ENCODE measurements at places on chromosomes 11 and 22. TPM values are rescaled to one million over a fixed set of nuclear protein-coding genes. Genes with fewer than 3 reads are reported as not detected.

DNA sequence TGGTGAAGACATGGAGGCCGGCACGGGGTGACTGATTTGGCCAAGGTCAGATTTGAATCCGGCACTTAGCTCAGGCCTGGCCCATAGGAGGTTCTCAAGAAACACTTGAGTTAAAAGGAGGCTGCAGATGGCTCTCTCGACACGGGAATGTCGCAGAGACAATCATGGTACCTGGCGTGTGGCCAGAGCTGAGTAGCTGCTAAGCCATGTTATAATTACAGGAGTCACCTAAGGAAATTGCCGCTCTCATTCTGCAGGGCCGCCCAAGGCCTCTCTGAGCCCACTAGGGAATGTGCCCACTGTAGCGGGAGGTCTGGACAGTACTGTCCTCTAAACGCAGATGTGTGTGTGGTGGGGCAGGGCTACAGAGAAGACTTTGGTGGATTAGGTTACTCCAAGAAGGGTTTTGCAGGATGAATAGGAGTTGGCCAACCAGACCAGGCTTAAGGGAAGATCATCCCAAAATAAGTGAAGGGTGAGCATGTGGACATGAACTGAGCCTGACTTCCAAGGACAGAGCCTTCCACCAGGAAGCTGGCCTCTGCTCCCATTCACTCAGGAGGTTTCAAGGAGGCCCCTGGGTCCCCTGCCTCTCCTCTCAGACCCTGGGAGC is 19.3 kb upstream of the PRR5 start:
- H3K4me3 ChIP-seq = no peak overlapping the region
- H3K36me3 ChIP-seq = peaks cover 4% of the 10 kb centered on the region
- peaks cover 9% of the 10 kb centered on the region for H3K4me1 ChIP-seq
- H3K27ac ChIP-seq = no peak overlapping the region
- DNase-seq = no peak

Gene HSPB2
- not detected for total RNA-seq

Gene HTR3A
- not detected for total RNA-seq

- H3K27ac ChIP-seq = no peak overlapping the region
- H3K4me1 ChIP-seq = peaks cover 3% of the 10 kb centered on the region
- peaks cover 4% of the 10 kb centered on the region for H3K27me3 ChIP-seq
- no peak for DNase-seq
- H3K36me3 ChIP-seq = no peaks in the 10 kb centered on the region
Observed at GRCh38 chr11:69249311-69250185, 44.4 kb upstream of the MYEOV start.

DNA sequence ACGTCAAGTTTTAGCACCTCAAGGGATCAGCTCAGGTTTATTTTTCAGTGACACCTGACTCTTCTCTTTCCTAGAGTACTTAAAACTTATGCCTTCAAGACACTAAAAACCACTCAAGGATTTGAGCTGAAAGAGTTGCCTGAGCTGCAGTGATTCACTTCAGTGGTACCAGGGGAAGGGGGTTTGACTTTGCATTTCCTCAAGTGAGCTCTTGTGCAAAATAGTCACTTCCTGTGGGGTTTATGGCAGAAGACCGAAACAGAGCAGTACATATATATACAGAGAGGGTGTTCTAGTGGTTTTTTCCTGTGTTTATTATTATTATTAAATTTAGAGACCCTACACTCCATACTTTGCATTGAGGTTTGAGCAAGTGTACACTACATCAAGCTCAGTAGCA is 60.7 kb downstream of the DBX1 start:
- no peak overlapping the region for H3K4me3 ChIP-seq
- peaks cover 1% of the 10 kb centered on the region for H3K27me3 ChIP-seq
- peaks cover 3% of the 10 kb centered on the region for H3K4me1 ChIP-seq
- peaks cover 10% of the 10 kb centered on the region for H3K36me3 ChIP-seq
- no peak for DNase-seq

Gene CYB5R2
- total RNA-seq = 6.8 TPM

Gene APLNR
- total RNA-seq = 48.8 TPM

Gene BTG4
- total RNA-seq = not detected

DNA sequence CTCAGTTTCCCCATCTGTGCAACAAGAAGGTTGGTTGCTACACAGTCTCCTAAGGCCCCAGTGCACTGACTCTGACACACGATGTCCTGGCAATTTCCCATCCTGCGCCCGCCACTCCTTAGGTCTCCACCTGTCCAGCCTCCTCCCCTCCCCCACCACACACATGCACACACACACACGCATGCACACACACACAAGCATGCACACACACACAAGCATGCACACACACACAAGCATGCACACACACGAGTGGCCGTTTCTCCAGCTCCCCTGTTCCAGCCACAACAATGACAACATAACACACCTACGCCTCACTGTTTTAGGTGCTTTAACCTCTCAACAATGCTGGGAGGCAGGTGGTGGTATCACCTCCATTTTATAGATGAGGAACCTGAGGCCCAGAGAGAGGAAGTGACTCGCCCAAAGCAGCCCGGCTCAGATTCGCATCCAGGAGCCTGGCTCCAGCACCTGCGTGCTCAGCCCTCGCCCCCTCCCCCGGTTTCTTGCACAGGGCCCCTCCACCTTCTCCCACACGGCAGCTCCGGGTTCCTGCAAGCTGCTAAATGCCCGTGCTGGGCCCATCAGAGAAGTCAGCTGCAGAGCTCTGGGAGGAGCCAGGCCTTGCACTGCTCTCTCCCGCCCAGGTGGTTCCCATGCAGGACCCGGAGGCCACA is 13.0 kb downstream of the CYTH4 start:
- H3K27ac ChIP-seq = no peak overlapping the region
- H3K4me3 ChIP-seq = no peak overlapping the region
- peaks cover 9% of the 10 kb centered on the region for H3K27me3 ChIP-seq
- H3K36me3 ChIP-seq = peaks cover 3% of the 10 kb centered on the region
- H3K4me1 ChIP-seq = peaks cover 5% of the 10 kb centered on the region

DNA sequence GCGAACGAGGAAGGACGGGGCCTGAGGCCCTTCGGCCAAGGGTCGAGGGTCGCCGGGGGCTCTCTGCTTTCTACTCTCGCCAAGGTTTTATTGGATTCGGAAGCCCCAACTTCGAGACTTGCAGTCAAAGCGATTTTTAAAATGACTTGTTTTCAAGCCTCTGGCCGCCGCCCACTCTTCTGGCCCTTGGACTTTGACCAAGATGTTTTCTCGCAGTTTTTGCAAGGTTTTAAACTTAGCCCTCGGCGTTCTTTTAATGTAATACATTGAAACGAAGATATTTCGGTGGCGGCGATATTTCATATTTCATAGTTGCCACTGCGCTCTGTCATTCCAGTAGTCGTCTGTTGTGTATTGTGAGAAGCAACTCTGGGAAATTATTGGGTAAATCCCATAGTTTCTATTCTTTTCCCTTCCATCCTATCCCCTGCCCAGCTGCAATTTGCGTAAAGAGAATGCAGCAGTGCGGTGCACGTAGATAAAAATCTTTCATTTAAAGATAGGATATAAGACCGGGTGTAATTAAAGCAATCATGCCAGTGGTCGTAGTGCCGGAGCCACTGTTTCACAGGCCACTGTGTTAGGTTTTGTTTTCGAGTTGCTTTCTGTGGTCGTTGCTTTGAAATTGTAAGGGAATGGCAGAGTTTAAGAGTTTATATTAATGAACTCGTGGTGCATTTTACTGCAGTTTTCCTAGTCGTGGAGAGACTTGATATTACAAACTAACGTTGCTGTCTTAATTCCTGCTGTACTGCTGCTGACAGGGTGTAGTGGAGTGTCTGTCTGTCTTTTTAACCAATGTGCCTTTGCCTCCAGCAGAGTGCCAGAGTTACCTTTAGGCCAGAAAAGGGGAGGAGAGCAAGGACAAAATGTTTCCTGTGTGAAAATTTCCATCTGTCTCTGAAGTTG is 702 bp downstream of the BIRC2 start:
- peaks cover 6% of the 10 kb centered on the region for H3K27me3 ChIP-seq
- H3K4me3 ChIP-seq = peak overlapping the region; percentile 92
- H3K4me1 ChIP-seq = peaks cover 26% of the 10 kb centered on the region

DNA sequence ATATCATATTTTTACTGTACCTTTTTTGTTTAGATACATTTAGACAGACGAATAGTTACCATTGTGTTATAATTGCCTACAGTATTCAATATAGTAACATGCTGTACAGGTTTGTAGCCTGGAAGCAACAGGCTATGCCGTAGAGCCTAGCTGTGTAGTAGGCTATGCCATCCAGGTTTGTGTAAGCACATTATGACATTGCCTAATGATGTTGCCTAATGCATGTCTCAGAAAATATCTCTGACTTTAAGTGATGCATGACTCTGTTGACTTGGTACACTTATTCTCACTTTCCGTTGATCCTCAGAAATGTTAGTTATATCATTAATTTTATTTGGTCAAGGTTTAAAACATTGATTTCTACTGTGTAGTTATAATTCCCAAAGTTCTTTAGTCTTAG is 39.9 kb downstream of the OR2AT4 start:
- DNase-seq = no peak
- H3K4me1 ChIP-seq = peaks cover 5% of the 10 kb centered on the region
- H3K4me3 ChIP-seq = no peak overlapping the region
- peaks cover 4% of the 10 kb centered on the region for H3K36me3 ChIP-seq

- no peak within 1 kb of the TSS for H3K4me3 ChIP-seq
- no peak within 1 kb of the TSS for H3K27ac ChIP-seq
- no peak for DNase-seq
- no peaks in the 10 kb centered on the region for H3K27me3 ChIP-seq
- H3K4me1 ChIP-seq = peaks cover 13% of the 10 kb centered on the region
- H3K36me3 ChIP-seq = no peaks in the 10 kb centered on the region
Observed at GRCh38 chr22:22520020-22520656, at the start of gene ZNF280A. Gene ZNF280A, minus strand, starts transcription at chr22:22520270. Its CDS starts 4,640 bp downstream, at chr22:22515630.

DNA sequence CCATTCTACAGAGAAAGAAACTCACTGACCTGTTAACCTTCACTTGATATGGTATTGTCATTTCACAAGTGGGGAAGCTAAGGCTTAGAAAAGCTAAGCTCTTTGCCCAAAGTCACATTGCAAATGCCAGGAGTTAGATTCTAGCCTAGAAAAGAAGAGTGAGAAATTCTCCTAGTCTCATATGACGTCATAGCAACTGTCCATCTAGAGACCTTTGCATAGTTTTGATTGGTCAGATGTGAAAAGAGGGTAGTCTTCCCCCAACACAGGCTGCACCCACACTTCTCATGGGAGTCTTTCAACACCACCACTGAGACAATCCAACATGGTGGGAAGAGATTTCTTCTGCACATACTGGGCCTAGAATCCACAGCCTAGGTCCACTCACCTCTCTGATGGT is 197.9 kb downstream of the NTM start:
- peaks cover 2% of the 10 kb centered on the region for H3K27me3 ChIP-seq
- H3K4me1 ChIP-seq = peaks cover 5% of the 10 kb centered on the region
- no peak overlapping the region for H3K4me3 ChIP-seq
- no peaks in the 10 kb centered on the region for H3K36me3 ChIP-seq
- H3K27ac ChIP-seq = no peak overlapping the region
